ENCODE measurements at places on chromosomes 13 and 19.

GRCh38 chr13:24614306-24615080, 65.7 kb upstream of the ATP12A start:
- DNase-seq: no peak

GRCh38 chr19:8445488-8446001, 770 bp downstream of the HNRNPM start:
- DNase-seq: peak; percentile 5

DNA sequence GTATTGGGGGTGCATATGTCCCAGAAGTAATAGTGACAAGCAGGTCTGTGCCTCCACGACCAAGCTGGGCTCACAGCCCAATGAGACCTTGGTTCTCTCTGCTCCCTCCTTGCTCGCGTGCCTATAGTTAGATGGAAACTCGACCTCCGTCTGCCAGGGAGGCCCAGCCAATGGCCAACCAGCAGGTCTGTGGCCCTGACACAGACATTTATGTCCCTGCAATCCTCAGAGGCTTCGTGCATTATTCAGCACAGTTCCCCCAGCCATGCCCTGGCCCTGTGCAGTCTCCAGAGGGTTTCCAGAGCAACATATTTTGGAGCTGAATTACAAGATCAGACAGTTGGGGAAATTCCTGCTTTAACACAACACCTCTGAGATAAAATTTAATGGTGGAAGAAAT, 105.1 kb downstream of the UQCRFS1 start:
- DNase-seq: no peak

- DNase-seq: no peak
Observed at GRCh38 chr13:63124863-63125262, 1709.2 kb upstream of the PCDH20 start.

GRCh38 chr13:112104881-112105234, 37.9 kb downstream of the SOX1 start:
- DNase-seq: no peak

- DNase-seq: no peak
Observed at GRCh38 chr19:47487551-47488515, 3.8 kb upstream of the KPTN start.

DNA sequence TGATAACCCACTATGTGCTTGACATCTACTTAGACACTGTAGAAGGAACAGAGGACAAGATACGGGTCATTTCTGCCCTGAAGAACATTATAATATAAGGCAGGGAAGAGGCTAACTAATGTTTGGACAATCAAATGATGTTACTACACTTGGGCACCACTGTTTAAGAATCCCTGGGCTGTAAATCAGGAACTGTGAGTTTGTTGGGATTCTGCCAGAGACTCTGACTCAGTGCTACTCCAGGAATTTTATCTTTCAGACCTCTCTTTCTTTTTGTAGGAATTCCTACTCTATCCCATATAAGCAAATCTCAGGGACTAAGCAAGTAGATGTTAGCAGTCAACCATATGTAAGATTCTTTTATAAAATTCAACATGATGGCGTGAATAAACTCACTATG, 3.1 kb upstream of the ZNF471 start:
- no peak for DNase-seq

- no peak for DNase-seq
Observed at GRCh38 chr19:7559102-7559501, 23.6 kb downstream of the PNPLA6 start.
